ENCODE measurements at places on chromosomes 3 and 15.

DNA sequence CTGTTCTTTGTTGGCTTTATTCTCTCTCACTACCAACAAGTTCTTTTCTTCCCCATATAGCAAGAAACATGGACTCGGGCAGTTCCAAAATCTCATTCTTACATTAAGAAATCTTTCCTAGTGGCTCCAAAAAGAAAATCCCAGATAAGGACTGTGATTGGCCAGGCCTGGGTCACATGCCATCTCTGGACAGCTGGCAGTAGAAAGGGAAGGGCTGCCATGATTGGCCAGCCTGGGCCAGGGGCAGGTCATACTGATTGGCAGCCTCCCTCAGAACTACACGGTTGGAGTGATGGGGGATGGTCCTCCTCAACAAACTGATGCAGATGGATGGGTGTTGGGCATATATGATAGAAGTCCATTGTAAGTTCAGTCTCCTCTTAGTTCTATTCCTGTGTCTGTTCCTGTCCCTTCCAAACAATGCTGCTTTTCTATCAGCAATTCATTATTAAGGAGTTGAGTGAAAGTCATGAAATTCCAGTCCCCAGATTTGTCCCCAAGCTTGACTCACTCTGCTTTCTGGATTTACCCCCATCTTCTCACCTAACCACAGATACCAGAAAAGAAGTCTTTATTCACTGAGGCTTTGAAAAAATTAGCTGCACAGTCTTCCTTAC is 175.5 kb downstream of the ATG7 start:
- no peak for DNase-seq

DNA sequence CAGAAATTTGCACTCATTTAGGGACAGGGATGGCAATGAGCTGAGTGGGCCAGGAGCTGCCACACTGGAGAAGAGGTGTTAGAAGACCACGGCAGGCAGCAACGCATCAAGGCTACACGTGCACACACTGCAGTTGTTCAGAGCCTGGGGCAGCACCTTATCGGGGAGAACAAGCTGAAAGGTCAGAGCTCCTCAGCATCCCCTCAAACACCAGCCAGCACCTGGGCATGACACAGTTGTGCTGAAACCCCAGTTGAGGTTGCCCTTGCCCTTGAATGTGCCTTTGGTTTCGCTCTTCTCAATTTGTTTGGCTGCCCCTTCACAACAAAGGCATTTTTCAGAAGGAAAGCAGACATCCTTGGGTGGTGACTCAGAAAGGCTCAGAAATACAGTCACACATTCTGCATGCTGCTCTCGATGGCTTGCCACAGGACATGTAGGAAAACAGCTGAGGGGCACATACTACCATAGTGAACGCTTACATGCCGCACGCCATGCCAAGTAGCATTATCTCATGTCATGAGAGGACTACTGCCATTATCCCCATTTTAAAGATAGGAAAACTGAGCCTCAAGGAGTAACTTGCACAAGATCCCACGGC is 57.6 kb downstream of the ST8SIA2 start:
- DNase-seq, result no peak

- no peak for DNase-seq
These were observed 32.5 kb downstream of the DMXL2 start for GRCh38 chr15:51589881-51590568.

- DNase-seq, result no peak
These were observed 149.4 kb downstream of the LRRK1 start for GRCh38 chr15:101068523-101068960.

- no peak for DNase-seq
These were observed 38.3 kb upstream of the SNRPN start for GRCh38 chr15:24916305-24917009.

Measured in stimulated activated CD8-positive, alpha-beta memory T cell treated with anti-CD3 and anti-CD28 coated beads, Interleukin-4, amount 100 ng/mL, for 1 hour (primary cell).